ENCODE measurements at places on chromosomes 3 and 15. TPM values are rescaled to one million over a fixed set of nuclear protein-coding genes. Genes with fewer than 3 reads are reported as not detected.

Gene MSL2
- total RNA-seq, result 11.7 TPM

Gene HIGD2B
- total RNA-seq, result not detected

Gene SERPINI2
- total RNA-seq, result not detected

Gene C3orf52
- total RNA-seq, result 2.1 TPM

Gene SLC51B
- total RNA-seq, result not detected

Gene ZIC1
- not detected for total RNA-seq

Gene PRICKLE2
- 7.5 TPM for total RNA-seq

Gene ZNF660
- total RNA-seq, result 0.29 TPM

Gene CPN2
- not detected for total RNA-seq

Gene GOLGA6L24
- total RNA-seq, result not detected

Gene EEFSEC
- 9.2 TPM for total RNA-seq

Gene RPL14
- total RNA-seq, result 277 TPM

Gene PP2D1
- not detected for total RNA-seq

Gene LMAN1L
- not detected for total RNA-seq

Gene SELENOT
- 169 TPM for total RNA-seq

Gene CD200R1
- total RNA-seq, result not detected

Gene CA12
- total RNA-seq, result 39.9 TPM

Gene MITF
- 25.4 TPM for total RNA-seq

Gene TM4SF4
- not detected for total RNA-seq

Gene ACAP2
- 36.9 TPM for total RNA-seq

Gene KPNA1
- total RNA-seq, result 33.2 TPM

Gene LSAMP
- total RNA-seq, result 0.18 TPM

Measured in myometrial cell (primary cell).